ENCODE measurements at places on chromosomes 5 and 9.

DNA sequence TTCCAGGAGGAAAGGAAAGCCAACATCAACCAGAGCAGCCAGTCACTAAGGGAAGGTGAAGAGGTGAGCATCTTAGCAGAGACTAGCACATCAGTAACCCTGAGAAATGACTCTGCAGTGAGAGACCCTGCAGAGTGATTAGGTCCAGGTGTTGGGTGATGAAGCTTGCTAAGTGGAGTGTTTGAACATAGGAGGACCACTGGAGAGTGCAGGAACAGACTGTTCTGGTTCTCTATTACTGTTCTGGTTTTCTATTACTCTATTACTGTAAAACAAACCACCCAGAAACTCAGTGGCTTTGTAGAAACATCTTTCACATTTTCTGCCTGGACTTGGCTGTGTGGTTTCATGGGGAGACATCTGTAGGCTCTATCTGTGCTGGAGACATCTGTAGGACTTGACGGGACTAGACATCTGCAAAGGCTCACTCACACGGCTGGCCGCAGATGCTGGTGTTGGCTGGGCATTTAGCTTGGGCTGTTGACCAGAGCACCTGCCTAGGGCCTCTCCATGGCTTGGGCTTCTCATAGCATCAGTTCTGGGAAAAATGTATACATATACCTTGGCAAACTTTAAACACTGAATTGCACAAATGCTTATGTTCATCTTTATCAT, 33.4 kb upstream of the SPATA31E1 start:
- no peak for DNase-seq

GRCh38 chr5:33075731-33076130, 364.6 kb downstream of the NPR3 start:
- no peak for DNase-seq

GRCh38 chr9:17795744-17796143, 216.9 kb downstream of the SH3GL2 start:
- DNase-seq, result no peak

GRCh38 chr5:10533226-10533625, 30.6 kb upstream of the ANKRD33B start:
- DNase-seq, result no peak

DNA sequence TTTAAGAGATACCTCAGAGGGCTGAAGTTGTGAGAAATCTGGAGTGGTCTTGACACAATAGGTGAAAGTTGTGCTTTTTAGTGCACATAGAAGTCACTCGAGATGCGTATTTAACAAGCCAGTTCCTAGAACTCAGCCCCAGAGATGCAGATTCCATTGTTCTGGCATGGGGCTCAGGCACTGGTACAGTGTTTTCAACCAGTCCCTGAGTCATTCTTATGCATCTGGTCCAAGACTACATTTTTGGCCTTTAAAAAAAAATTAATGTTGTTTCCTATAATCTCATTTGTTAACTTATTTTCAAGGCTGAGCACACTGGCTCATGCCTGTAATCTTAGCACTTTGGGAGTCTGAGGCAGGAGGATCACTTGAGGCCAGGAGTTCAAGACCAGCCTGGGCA, 29.6 kb downstream of the PTTG1 start:
- DNase-seq, result no peak

GRCh38 chr5:41808294-41808693, 61.9 kb downstream of the OXCT1 start:
- no peak for DNase-seq

GRCh38 chr9:92360083-92360482, 34.3 kb downstream of the CENPP start:
- no peak for DNase-seq

DNA sequence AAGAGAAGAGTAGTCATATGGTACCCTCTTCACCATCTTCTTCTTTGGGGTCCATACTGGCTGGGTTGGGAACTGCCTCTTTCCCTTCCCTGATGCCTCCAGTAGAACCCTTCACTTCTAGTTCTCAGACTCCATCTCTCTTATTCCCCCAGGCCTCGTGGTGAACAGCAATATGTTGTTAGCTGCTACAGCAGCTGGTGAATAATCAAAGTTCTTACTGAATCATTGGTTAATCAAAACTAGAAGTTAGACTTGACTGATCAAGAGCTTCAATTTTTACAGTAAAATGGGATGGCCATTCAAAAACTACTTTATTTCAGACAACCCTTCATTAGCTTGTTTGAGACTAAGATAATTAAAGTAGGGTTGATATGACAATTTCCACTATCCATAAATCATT, 190.9 kb upstream of the GNA14 start:
- no peak for DNase-seq

GRCh38 chr5:79992891-79993657, 2.0 kb upstream of the MTX3 start:
- no peak for DNase-seq

DNA sequence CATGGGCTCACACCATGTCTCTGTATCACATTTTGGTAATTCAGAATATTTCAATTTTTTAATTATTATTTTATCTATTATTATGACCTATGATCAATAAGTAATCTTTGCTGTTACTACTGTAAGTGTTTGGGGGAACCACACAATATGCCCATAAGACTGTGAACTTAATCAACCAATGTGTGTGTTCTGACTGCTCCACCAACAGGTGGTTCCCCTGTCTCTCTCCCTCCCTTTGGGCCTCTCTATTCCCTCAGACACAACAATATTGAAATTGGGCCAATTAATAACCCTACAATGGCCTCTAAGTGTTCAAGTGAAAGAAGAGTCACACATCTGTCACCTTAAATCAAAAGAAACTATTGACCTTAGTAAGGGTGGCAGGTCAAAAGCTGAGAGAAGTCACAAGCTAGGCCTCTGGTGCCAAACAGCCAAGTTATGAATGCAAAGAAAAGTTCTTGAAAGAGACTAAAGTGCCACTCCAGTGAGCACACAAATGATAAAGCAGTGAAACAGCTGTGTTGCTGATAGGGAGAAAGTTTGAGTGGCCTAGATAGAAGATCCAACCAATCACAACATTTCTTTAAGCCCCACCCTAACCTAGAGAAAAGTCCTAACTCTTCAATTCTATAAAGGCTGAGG, 88.7 kb downstream of the DEPDC1B start:
- no peak for DNase-seq

GRCh38 chr9:25658571-25658970, 19.7 kb downstream of the TUSC1 start:
- no peak for DNase-seq

GRCh38 chr5:158992037-158992740, 107.5 kb downstream of the EBF1 start:
- no peak for DNase-seq

DNA sequence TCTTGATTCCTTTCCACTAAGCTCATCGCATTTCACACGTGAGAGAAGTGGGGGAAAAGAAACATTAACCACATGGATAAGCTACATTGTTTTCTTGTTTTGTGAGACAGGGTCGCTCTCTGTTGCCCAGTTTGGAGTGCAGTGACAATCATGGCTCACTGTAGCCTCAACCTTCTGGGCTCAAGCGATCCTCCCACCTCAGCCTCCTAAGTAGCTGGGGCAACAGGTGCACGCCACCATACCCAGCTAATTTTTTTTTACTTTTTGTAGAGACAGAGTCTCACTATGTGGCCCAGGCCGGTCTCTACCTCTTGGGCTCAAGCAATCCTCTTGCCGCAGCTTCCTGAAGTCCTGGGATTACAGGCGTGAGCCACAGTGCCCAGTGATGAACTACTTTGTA, 2.8 kb downstream of the OTULIN start:
- DNase-seq, result no peak

GRCh38 chr5:1931604-1932231, 49.0 kb upstream of the IRX4 start:
- no peak for DNase-seq

DNA sequence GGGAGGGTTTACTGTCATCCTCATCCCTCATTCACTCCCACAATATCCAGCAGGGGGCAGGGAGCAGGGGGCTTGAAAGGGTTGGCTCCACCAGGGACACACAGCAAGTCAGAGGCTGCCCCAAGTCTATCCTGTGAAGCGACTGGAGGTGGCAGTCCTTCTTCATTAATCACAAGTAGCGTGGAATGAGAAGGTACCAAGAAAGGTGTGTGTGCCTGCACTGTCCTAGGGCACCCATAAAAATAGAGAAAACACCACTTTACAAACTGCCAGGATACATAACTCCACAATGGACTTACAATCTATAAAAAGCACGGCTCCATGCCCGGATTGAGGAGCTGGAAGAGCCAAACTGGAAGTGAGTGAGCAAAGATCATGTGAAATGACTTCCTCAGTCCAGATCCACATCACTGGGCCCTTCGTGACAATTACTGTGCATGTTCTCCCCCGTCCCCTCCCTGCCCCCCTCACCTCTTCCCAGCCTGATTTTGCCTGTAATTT, 183.9 kb downstream of the SLIT3 start:
- no peak for DNase-seq

DNA sequence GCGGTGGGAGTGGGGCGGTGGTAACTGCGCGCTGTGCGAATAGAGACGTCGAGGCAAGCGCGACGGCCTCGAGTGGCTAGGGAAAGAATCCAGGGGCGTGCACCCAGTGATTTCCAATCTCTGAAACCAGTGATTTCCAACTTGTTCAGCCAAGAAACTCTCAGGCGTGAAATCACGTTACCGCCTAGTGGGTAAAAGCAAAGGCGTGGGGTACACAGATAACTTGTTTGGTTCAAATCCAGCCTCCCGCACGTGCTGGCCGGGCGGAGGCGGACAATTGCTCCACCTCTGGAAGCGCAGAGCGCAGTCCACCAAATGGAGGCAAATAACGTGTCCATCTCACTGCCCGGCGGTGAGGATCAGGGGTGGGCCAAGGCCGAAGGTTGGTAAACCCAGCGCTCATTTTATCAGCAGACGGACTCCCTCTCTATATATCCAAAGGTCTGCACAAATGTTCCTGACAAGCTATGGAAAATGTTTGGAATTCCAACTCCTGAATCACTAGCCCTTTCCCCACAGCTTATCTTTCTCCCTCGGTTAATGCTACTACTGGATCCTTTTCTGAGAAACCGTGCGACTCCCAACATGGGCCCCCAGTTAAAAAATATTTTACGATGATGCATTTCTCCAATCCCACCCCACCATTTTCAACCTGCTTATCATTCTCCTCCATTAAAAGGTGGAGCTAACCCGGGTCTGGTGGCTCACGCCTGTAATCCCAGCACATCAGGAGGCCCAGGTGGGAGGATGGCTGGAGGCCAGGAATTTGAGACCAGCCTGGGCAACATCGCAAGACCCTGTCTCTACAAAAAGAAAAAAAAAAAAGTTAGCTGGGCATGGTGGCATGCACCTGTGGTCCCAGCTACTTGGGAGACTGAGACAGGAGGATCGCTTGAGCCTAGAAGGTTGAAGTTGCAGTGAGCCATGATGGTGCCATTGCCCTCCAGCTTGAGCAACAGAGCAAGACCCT, 950 bp upstream of the FNBP1 start:
- DNase-seq, result no peak

- no peak for DNase-seq
Observed at GRCh38 chr5:122099060-122099790, 21.2 kb upstream of the LOX start.

DNA sequence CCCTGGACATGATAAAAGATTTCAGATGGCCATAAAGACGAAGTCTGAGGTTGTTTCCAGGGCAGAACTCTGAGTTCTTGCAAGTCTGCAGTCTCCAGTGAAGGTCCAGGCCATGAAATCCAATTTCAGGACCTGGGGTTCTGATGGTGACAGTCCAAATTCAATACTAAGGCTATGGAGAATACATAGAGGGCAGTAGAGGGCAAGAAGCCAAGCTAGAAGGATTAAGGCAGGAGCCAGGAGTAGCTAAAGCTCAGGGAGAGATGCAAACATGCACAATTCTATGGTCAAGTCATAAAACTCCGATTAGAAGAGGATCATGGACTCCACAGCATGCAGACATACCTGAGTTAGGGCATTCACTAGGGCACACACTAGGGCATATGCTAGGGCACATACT, 11.4 kb downstream of the SLIT3 start:
- no peak for DNase-seq

GRCh38 chr5:42992088-42992879, 47.8 kb downstream of the ANXA2R start:
- no peak for DNase-seq

DNA sequence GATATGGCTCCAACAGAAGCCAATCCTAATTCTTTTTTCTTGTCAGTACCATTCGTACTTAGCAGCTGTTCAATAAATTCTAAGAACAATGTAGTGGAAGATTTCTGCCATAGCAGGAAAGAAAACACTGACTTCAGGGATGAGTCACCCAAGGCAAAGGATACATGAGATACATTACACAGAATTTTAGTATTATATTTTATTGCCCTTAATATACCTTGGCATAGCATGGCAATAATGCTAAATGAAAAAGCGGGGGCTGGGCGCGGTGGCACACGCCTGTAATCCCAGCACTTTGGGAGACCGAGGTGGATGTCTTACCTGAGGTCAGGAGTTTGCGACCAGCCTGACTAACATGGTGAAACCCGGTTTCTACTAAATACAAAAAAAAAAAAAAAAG, 619.1 kb upstream of the DAB2 start:
- DNase-seq, result no peak

DNA sequence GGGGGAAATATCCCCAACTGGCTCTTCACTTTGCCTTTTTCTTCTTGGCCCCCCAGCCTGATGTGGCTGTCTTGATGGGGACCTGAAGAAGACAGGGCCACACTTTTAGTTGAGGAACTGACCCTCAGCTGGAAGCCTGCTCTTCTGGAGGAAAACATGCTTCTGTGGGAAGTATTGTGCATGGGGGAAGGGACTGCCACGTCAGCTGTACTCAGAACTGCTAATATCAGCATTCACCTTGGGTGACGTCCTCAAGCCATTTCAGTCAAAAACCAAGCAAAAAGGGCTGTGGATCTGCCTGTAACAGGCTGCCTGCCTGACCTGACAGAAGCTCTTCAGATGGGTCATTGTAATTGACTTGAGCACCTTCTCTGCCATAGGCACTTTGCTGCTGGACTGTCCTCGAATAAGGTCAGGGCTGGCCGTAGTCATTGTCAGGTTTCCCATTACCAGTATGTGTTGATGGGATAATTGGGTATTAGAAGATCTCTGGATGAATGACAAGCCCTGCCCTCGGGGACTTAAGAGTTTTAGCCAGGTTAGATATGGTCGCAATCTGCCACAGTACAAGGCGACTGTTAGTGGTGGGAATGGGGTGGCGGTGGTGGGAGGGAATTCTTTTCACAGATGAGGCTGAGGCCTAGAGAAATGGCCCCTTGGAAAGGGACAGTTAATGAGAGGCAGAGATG, 10.4 kb downstream of the RAI14 start:
- DNase-seq, result no peak

- DNase-seq, result no peak
Observed at GRCh38 chr5:17838469-17838868, 204.2 kb downstream of the TAF11L14 start.

DNA sequence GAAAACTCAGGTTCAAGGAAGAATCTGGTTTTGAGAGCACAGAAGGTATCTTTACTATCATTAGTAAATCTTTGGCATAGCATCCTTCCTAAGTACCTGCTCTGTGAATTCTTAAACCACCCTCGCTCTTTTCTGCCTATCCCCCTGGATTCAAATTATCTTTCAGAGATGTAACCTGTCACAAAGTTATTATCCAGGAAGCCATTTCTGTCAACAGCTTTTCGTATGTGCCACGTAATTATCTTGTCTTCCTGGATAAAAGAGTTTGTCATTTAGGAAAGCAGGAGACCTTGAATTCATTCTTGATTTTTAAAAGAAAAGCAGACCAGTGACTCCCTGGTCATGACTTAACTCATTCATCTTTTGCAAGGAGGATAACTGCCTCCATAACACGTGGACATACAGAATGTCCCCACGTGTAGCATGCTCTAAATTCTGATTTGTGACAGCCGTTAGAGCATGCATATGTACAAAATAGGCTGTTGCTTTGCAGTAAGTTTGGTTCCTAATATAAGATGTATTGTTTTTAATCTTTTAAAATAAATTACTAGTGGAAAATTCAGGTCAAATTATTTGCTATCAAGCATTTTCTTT, 189.0 kb downstream of the TRIO start:
- no peak for DNase-seq

Measured in glomerular endothelial cell (primary cell).